ENCODE measurements at places on chromosomes 13 and 19.
A peak's percentile ranks its signal among the peaks of the same experiment; 100 is the strongest.

DNA sequence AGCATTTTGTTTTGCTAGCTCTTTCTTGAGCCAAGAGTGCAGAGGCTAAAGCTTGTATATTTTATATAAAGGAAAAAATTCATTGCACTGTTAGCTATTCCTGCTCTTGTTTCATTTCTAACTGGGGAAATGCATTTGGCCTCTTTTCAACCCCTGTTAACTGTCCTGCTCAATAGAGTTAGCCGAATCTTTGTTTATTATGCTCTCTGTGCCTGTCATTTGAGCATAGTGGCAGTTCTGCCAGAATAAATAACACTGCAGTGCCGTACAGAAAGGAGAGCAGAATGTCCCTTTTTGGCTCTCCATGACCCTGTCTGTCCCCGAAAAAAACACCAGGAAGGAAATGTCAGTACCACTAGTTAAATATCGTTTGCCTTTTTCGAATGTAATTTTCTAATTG is 350.8 kb downstream of the MYO16 start:
- DNase-seq: no peak

DNA sequence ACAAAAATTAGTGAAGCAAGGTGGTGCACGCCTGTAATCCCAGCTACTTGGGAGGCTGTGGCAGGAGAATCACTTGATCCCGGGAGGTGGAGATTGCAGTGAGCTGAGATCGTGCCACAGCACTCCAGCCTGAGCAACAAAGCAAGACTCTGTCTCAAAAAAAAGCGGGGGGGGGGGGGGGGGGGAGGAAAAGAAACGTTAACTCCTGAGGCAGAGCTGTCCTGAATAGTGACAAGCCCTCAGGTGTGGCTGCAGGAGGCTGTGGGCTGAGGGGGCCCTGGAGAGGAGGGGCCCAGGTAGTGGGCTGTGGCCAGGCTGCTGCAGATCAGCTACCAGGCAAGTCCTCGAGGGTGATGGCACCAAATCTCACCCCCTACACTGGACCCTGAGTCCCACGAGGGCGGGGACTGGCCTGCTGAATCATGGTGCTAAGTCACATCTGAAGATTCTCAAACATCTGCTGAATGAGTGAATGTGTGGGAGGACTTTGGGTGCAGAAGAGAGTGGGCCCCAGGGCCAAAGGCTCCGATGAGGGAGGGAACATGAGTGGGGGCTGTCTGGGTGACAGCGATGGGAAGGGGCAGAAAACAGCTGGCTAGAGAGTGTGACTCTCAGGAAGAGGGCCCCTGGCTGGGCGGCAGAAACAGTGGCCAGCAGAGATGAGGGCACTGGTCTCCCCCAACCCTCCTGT is 24.6 kb upstream of the ATP1A3 start:
- DNase-seq: no peak

- DNase-seq: no peak
Observed at GRCh38 chr13:36046672-36047071, 84.5 kb downstream of the DCLK1 start.

DNA sequence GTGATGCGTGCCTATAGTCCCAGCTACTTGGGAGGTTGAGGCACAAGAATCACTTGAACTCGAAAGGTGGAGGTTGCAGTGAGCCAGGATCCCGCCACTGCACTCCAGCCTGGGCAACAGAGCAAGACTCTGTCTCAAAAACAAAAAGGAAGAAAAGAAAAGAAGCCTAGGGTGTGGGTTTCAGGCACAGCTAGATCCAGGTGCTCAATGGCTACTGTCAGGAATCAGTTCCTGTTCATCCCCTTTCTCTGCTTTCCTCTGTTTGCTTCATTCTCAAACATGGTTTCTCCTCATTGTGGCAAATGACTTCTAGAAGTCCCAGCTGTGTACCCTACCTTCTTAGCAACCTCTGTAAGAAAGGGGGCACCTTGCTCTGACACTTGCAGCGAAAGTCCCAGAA is 5.9 kb downstream of the CBLC start:
- no peak for DNase-seq

- no peak for DNase-seq
Observed at GRCh38 chr13:33185853-33186252, 99.7 kb downstream of the STARD13 start.

GRCh38 chr13:43647471-43647870 is 139.3 kb downstream of the ENOX1 start:
- DNase-seq: no peak

GRCh38 chr13:95546919-95547318 is 5.6 kb upstream of the CLDN10 start:
- DNase-seq: no peak

DNA sequence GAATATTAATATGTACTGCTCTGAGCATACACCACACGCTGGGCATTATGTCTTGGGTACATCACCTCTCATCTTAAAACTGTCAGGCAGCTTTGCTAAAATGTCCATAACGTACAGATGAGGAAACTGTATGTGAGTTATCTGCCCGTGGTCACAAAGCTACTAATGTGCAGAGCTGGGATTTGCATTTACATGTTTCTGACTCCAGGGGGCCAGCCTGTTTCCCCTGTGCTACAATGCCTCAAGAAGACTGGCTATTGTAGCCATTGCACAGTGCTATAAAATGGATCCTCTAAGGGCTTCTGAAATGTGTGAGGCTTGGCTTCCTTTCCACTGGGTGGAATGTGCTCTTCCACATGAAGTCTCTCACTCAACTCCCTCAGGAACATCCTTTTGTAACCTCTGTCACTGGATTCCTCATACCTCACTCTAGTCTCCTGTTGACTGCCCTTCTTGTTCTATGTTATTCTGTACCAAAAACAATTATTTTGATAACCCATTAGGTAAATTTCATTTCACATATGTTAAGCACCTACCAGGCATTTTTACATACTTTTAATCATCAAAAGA is 95.6 kb upstream of the HTR2A start:
- no peak for DNase-seq

DNA sequence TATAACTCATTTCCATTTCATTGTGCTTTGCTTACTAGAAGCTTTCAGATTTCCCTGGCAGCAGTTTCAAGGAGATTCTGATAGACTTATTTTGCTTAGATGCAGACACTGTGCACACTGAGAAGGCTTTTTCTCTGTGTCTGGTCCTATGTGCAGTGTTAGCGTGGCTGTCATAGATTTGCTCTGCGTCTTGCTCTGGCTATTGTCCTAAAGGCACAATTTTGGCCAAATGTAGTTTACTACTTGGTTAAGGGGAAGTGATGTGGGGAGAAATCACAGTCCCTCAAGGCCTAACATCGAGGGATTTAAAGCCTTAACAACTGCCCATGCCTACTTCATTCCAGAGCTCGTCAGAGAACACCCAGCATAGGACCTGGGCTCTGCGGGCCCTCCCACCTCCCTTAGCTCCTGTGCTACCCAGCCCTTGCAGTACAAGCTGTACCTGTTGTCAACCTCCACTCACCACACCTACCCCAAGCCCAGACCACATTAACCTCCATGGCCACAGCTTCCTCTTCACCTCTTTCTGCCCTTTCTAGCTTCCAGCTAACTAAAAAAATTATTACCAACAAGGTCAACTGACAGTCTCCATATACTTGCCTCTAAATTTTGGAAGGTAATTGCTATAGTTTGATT is 38.9 kb upstream of the KATNAL1 start:
- DNase-seq: peak; percentile 50

- no peak for DNase-seq
Observed at GRCh38 chr13:80877209-80877943, 536.5 kb upstream of the SPRY2 start.

GRCh38 chr19:54532528-54532927 is 29.9 kb downstream of the LAIR2 start:
- no peak for DNase-seq

DNA sequence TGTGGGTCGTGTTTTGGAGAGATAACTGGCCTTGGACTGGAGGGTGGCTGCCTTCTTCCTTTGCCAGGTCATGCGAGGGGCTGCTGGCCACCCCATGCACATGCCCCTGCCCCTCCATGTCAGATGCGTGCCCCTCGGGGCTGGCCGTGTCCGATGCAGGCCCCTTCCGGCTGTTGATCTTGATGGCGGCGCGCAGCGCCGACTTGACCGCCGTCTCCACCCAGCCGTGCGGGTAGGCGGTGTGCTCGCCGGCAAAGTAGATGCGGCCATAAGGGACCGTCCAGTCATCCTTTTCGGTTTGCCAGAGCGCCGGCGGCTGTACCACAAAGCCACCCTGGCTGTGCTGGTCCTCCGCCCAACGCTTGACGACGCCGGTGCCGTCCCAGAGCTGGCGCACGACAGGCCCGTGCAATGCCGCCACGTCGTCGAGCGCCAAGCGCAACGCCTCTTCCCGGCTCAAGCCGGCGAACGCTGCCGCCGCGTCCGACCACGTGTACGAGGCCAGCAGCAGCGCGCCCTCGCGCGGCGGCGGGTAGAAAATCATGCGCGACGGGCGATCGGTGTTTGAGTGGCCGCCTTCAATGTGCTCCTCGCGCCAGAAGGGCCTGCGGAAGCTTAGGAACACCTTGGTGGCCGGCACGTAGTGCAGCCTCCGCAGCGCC is 6.9 kb downstream of the IL4I1 start:
- DNase-seq: peak; percentile 49

DNA sequence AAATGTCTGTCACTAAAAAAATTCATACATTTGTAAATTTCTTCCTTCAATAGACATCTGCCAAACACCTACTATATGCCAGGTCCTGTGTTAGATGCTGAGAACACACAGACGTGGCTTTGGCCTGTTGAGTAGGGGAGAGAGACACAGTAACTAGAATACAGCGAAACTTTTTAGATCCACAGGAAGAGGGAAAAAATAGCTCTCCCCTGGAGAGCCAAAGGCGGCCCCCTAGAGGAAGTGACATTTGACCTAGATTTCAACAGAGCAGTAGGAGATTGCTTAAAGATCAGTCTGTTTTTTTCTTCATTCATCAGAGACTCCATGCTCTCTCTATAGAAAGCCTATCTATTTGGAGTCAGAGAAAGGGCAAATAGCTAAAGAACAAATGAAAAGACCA is 11.3 kb downstream of the LCP1 start:
- no peak for DNase-seq

DNA sequence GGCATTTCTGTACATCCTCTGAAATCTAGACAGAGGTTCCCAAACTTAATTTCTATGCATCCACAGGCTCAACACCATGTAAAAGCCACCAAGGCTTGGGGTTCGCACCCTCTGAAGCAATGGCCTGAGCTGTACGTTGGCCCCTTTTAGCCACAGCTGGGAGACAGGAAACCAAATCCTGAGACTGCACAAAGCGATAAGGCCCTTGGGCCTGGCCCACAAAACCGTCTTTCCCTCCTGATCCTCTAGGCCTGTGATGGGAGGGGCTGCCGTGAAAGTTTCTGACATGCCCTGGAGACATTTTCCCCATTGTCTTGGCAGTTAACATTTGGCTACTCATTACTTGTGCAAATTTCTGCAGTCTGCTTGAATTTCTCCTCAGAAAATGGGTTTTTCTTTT is 766.4 kb downstream of the GPC5 start:
- DNase-seq: no peak

DNA sequence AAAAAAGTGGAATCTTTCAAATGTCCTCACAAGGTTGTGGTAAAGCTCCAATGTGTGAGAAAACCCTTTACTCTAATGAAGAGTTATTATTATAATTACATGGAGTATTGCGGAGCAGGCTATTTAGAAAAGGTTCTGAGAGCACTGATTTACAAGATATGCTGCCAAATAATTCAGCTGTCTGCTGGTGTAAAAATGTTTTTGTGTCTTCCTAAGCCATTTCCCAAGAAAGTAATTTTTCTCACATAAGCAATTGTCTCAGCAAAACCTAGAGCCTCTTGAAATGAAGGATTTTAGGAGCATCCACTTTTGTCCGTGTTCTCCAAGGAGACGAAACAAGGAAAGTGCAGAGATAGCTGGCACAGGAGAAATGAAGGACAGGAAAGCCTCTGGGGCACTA is 229.6 kb upstream of the STARD13 start:
- no peak for DNase-seq

DNA sequence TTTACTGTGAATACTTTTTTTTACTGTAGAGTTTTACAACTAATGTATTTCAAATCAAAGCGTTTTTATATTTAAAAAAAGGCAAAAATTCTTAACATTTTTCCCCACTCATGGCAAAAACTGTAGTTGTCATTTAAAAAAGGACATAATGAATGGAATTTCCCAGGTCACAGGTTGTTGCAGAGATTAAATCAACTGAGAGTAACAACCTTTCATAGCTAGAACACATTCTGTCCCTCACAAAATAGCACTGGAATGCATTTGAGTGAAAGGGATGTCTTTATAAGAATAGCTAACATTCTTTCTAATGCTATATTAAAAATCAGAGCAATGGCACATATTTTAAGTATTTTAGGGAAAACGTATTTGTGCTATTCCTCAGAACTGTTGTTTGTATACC is 1393.3 kb upstream of the ATXN8OS start:
- no peak for DNase-seq

- no peak for DNase-seq
Observed at GRCh38 chr19:9839415-9839814, 4.3 kb downstream of the PIN1 start.

DNA sequence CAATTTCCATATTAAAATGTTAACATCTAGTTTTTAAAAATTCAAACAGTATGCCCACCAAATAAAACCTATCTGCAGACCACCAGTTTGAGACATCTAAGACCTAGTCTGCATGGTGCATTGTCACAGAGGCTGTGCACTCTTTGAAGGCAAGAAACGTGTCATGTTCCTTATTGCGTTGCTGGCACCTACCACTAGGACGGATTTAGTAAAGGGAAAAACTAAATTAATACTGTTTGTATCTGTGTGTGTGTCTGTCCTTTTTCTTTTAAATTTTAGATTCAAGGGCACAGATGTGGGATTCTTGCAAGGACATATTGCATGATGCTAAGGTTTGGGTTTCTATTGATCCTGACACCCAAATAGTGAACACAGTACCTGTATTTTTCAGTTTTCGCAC is 481.4 kb downstream of the UQCRFS1 start:
- DNase-seq: no peak

- no peak for DNase-seq
Observed at GRCh38 chr19:56133858-56134653, 7.0 kb upstream of the ZNF444 start.

DNA sequence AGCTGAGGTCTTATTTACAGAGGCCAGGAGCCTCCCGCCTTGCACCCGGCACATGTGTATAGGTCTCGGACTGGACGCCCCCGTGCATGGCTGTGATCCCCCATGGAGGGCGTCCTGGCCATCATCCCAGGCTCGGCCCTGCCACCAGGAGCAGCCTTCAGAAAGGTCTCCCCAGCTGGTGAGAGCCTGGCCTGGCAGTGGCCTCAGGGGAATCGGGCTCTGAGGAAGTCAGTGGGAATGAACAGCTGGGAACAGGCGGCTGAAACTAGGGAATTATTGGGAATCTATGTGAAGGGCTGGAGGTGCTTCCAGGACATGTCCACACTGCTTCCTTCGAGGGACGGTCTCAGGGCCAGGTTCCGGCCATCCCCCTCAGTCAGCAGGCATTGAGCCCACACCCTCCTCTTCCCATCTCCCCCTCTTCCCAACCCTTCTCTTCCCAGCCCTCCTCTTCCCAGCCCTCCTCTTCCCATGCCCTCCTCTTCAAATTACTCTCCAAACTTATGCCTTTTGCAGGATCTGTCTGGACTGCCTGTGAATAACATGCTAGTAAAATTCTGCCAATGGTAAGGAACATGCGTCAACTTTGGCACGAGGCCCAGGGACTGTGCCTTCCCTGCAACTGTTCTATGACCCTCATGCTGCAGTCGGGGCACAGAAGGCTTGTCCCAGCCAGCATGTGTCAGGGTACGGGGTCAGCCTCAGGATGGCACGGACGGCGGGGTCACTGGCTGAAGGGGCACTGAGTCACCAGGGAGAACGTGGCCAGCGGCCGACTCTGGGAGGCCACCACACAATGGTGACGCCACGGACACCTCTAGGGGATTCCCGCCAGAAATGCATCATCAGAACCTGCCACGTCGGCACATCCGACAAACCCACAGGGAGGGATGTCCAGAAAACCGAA is 24.2 kb upstream of the C13orf46 start:
- DNase-seq: no peak

All from stimulated activated CD8-positive, alpha-beta memory T cell treated with anti-CD3 and anti-CD28 coated beads, Interleukin-4, amount 100 ng/mL, for 24 hours (primary cell).